ENCODE measurements at places on chromosomes 3 and 15.

- DNase-seq: no peak
These were observed 56.3 kb downstream of the OSBPL10 start for GRCh38 chr3:31924610-31925270.

DNA sequence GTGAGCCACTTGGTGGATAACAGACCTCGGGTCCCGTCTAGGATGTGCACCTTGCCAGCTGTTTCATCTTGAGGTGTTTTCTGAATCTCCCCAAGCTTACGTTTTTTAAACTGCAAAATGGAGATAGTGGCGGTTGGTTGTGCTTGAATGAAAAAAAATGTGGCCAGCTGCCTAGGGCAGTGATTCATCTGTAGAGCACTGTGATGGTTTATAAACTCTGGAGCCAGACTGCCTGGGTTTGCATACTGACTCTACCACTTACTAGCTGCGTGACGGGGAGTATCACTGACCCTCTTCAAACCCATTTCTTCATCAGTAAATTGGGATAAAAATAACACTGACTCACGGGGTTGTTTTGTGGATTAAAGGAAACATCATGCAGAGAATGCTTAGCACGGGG lies 159.1 kb downstream of the CHL1 start:
- DNase-seq: no peak

- DNase-seq: no peak
These were observed 30.6 kb downstream of the ZFAND6 start for GRCh38 chr15:80090041-80090440.

- no peak for DNase-seq
These were observed 564.7 kb downstream of the ROBO1 start for GRCh38 chr3:79203144-79203519.
